ENCODE measurements at places on chromosomes 13 and 19. TPM values are rescaled to one million over a fixed set of nuclear protein-coding genes. Genes with fewer than 3 reads are reported as not detected.
A peak's percentile ranks its signal among the peaks of the same experiment; 100 is the strongest.

MUC16 gene
- total RNA-seq = not detected

ZNF443 gene
- 5.2 TPM for total RNA-seq

FGF21 gene
- not detected for total RNA-seq

MIA gene
- 0.75 TPM for total RNA-seq

LILRA1 gene
- total RNA-seq = not detected

LYPD5 gene
- not detected for total RNA-seq

GRCh38 chr19:47740866-47741519 lies 4.4 kb upstream of the NOP53 start:
- no peaks in the 10 kb centered on the region for H3K36me3 ChIP-seq
- no peak overlapping the region for H3K4me3 ChIP-seq

GRCh38 chr19:12093777-12094176 lies 29.2 kb downstream of the ZNF844 start:
- H3K27ac ChIP-seq = no peak overlapping the region
- H3K4me3 ChIP-seq = peak overlapping the region; percentile 89
- peaks cover 43% of the 10 kb centered on the region for H3K36me3 ChIP-seq

GRCh38 chr13:50179977-50180376 lies 164.7 kb downstream of the KCNRG start:
- H3K27ac ChIP-seq = no peak overlapping the region
- H3K4me3 ChIP-seq = no peak overlapping the region
- H3K27me3 ChIP-seq = no peaks in the 10 kb centered on the region
- H3K36me3 ChIP-seq = no peaks in the 10 kb centered on the region
- H3K4me1 ChIP-seq = no peaks in the 10 kb centered on the region

DNA sequence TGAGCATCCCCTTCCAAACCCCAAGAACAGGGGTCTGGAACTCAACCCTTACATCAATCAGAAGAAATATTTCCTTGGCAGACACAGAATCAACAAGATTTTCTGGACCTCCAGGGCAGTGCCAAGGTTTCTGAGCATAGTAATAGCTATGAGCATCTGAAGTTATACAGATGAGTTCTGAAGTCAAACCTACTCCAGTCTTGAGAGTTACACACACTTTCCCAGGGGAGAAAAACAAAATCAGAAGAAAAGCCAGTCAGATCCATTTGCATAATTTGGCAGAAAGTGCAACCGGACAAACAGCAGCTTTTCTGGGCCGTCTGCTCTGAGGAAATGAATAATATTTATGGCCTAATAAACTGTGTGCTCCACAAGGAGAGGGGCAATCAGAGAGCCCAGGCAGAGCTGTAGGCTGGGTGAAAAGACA lies 93.1 kb downstream of the KL start:
- H3K27me3 ChIP-seq = no peaks in the 10 kb centered on the region
- H3K27ac ChIP-seq = peak overlapping the region; percentile 66
- H3K4me1 ChIP-seq = peaks cover 36% of the 10 kb centered on the region
- peak; percentile 54 for DNase-seq
- H3K36me3 ChIP-seq = peaks cover 93% of the 10 kb centered on the region

DNA sequence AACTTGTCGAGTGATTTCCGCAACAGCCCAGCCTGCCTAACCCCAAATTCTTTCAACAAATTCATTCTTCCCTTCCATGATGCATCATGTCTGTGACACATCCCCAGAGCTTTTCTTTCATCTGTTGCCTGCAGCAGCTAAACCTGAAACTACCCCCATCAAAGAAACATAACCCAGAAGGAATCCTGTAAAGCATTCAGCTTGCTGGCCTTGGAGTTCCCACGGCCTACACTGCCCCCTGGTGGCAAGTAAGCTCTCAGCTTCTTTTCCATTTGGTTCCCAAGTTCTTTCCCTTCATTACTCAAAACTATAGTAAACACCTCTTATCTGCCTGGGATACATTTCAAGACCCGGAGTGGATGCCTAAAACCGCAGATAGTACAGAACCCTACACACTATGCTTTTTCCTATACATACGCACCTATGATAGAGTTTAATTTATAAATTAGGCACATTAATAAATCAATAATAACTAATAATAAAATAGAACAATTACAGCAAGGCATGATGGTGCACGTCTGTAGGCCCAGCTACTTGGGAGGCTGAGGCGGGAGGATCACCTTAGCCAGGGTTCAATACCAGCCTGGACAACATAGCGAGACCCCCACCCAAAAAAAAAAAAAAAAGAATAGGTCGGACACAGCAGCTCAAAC lies 7.4 kb downstream of the ETHE1 start:
- no peak overlapping the region for H3K4me3 ChIP-seq
- H3K27me3 ChIP-seq = no peaks in the 10 kb centered on the region
- DNase-seq = peak; percentile 89
- no peaks in the 10 kb centered on the region for H3K4me1 ChIP-seq
- H3K36me3 ChIP-seq = no peaks in the 10 kb centered on the region

DNA sequence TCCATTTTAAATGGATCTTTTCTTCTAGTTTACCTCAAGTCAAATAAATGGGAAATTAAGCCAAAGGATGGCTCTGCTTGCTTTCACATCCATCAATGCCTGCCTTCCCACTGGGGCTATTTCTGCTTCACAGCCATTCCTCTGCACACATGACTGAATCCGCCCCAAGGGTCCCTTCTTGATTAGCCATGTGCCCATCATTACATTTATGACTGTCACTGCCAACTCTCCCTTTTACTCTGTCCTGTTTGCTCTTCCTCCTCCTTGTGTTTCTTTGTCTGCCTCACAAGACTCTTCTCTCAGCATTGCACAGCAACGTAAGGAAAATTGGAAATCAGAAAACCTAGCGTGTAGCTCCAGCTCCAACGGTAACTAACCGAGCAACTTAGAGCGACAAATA lies 410.2 kb downstream of the TBC1D4 start:
- H3K4me1 ChIP-seq = no peaks in the 10 kb centered on the region
- H3K27ac ChIP-seq = no peak overlapping the region
- no peaks in the 10 kb centered on the region for H3K36me3 ChIP-seq
- H3K4me3 ChIP-seq = no peak overlapping the region
- DNase-seq = peak; percentile 27

DNA sequence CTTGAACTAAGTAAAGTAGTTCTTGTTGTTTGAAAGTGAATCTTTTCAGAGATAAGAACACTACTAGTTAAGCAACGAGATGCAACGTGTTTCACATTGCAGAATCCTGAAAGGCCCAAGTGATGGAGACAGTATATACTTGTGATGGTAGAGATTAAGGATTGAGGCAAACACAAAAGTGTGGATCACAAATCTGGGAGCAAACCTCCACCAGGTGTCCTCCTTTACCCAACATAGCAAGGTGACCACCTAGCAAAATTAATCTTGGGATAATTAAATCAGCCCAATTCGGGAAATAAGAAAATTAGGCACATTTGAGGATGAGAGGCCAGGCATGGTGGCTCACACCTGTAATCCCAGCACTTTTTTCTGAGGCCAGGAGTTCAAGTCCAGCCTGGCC lies 563.9 kb downstream of the DACH1 start:
- DNase-seq = no peak
- no peaks in the 10 kb centered on the region for H3K36me3 ChIP-seq
- no peak overlapping the region for H3K27ac ChIP-seq
- no peak overlapping the region for H3K4me3 ChIP-seq

- H3K27me3 ChIP-seq = peaks cover 7% of the 10 kb centered on the region
- DNase-seq = no peak
- H3K36me3 ChIP-seq = no peaks in the 10 kb centered on the region
Observed at GRCh38 chr19:38209152-38209551, 14.9 kb downstream of the DPF1 start.

DNA sequence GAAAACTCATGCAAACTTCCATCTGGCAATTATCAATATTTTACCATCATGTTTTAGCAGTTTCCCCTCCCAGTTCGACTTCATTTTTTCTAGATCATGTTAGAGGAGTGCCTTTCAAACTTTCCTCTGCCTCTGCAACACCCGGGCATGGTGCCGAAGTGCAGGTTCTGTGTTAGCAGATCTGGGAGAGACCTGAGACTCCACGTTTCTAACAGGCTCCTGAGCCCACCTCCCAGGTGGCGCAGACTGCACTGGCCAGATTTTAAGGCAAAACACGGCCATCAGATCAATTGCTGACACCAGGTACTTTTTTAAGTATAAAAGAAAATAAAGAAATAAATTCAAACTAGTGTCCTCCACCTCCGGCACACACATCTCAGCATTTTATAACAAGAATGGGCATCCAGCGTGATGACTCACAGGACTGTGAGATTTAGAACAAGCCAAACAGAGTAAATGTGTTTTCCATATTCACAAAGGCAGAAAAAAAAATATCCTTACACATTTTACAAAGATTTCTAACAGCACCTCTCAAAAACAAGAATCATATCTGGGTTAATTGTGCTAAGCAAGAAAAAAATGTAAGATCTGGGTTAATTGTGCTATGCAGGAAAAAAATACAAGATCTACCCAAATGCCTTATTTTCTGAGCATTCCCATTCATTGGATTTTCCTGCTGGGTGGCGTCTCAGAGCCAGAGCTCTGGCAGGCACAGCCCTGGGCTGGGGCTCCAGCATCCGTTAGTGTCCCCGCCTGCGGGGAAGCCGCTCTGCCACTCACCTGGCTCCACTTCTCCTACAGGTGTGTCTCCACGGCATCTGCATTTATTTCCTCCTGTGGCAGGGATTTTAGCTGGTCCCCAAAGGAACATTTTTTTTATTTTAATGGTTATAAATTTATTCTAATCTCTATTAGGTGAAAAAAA lies 127.9 kb upstream of the SOX1 start:
- H3K4me3 ChIP-seq = no peak overlapping the region
- H3K27ac ChIP-seq = no peak overlapping the region
- no peaks in the 10 kb centered on the region for H3K4me1 ChIP-seq
- H3K36me3 ChIP-seq = no peaks in the 10 kb centered on the region
- peaks cover 58% of the 10 kb centered on the region for H3K27me3 ChIP-seq
